Stimulated activated CD4-positive, alpha-beta T cell treated with anti-CD3 and anti-CD28 coated beads, TNF-alpha, amount 100 ng/mL, for 1 hour (primary cell): ENCODE measurements at places on chromosomes 7 and 10.

GRCh38 chr7:96246919-96247318 is 75.0 kb downstream of the SLC25A13 start:
- no peak for DNase-seq

GRCh38 chr10:73247509-73248258 is 629 bp upstream of the DNAJC9 start:
- DNase-seq, result no peak

DNA sequence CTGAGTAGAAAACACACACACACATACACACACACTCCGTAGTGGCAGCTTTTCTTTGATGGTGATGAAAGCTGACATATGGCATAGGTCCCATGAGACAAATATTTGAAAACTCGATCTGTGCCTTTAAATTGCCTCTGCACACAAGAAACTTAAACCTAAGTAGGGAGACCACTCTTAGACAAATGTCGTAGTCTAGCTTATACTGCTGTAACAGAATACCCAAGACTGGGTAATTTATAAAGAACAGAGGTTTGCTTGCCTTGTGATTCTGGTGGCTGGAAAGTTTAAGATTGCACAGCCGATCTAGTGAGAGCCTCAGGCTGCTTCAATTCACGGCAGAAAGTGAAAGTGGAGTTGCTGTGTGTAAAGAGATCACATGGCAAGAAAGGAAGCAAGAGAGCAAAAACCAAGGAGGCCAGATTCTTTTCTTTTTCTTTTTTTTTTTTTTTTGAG is 489.4 kb upstream of the SORCS1 start:
- DNase-seq, result no peak

DNA sequence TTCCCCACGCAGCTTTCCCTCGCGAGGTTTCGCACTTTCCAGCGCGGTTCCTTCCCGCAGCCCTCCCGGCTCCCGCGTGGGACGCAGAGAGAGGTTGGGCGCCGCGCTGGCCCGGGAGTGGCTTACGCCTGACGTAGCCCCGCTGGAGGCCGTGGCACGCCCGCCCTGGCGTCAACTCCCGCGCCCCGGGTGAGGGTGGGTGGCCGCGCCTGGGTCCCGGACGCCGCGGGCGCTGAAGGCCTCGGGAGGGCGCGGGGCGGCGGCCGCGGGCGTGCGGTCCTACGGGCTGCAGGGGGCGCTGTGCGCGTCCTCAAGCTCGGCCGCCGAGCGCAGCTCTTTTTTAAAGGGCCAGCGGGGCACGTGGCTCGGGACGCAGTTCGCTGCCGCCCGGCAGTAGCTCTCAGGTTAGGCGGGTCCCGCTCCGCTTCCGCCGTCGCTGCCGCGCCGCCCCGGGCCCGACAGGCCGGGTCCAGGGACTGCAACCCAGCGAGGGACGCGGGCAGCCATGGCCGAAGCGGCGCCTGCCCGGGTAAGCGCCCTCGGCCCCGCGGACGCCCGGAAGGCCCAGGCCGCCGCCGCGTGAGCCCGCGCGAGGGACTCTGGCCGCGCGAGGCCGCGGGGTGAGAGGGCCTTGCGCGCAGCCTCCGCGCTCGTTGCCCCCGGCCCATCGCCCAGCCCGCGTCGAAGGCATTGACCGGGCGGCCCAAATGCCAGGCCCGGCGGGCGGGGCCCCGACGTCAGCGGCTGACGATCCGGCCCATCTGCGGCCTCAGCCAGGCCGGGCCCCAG is at the start of gene ZNF783:
Gene ZNF783 (plus strand): TSS at position 368 of the 789 bp plus-strand sequence. CDS start 138 bp downstream, at position 506.
- peak; percentile 75 for DNase-seq

GRCh38 chr10:12321641-12322040 is 27.7 kb upstream of the CAMK1D start:
- DNase-seq, result no peak

DNA sequence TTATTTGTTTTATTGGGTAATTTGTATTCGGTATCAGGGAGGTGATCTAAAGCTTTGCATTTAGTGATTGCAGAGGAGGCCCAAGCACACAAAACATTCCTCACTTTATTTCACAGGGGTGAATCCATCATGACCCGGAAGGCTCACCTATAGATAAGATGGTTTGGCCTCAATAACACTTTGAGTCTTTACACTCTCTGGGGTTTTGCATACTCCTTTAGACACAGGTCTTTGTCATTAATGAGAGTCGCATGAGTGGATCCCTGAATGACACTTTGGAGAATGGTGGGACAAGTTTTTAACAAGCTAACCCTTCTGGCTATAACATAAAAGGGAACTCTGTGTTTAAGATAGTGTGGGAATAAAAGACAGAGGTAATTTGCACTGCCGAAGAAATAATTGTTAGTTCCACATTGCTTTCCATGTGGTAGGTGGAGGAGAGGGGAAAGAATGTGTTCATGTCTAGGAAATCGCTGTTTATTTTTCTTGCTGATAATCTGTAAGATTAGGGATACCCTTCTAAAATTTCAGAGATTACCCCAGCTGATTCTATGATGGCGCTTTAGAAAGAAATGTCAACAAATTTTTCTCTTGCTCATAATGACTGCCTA is 455.8 kb downstream of the TFEC start:
- DNase-seq, result no peak

GRCh38 chr7:150502519-150502918 is 12.2 kb upstream of the GIMAP7 start:
- no peak for DNase-seq

GRCh38 chr10:82383350-82383749 is 508.4 kb downstream of the NRG3 start:
- no peak for DNase-seq

GRCh38 chr7:140391634-140392033 is 6.7 kb downstream of the SLC37A3 start:
- DNase-seq, result no peak

DNA sequence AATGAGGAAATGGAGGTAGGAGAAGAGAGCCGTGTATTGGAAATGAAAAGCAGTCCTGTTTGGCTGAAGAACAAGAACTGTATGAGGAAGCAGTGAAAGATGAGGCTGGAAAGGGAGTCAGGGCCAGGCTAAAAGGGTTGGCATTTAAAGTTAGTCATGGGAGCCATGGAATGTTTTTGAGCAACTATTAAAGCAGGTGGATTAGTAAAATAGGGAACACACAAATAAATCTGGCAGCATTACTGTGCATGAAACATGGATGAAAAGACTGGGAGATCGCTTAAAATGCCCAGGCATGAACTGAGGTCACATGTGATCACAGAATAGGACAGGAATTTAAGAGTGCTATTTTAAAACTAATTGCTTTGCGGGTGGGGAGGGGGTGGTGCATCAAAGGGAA is 1.4 kb upstream of the IFRD1 start:
- no peak for DNase-seq

GRCh38 chr7:34453150-34453549 is 204.9 kb upstream of the NPSR1 start:
- no peak for DNase-seq
